ENCODE measurements at places on chromosomes 5 and 9.

DNA sequence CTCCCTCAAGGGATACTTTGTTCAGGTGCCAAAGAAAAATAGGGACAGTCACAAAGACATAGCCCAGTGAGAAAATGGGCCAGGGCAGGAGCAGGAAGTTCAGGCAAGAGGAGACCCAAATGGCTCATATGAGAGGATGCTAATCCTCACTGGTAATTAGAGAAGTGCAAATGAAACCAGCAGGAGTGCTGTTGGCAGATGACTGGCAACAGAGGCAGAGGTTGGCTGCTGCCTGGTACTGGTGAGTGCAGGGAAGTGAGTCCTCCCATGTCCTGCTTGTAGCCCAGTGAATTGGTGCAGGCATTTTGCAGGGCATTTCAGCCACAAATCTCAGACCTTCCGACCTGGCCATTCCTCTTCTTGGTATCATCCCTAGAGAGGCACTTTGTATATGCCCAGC, 23.5 kb downstream of the ODF2 start:
- no peak for DNase-seq

GRCh38 chr9:136535070-136535469, 10.8 kb downstream of the NOTCH1 start:
- DNase-seq = no peak

DNA sequence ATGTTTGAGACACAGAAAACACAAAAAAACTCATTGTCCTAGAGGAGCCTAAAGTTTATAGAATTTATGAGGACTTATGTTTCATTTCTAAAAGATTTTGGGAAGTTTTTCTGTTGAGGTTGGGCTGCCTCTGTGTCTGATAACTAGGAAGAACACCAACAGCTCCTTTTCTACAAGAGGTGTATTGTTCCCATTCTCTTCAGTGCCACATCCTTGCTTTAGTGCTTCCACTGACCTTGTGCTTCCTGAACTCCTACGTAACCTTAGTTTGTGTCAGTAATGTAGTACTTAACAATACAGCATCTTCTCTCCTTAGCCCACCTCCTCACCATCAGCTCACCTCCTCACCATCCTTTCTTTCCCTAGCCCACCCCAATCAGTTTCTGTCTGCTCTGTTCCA, 117.3 kb upstream of the TNC start:
- no peak for DNase-seq

DNA sequence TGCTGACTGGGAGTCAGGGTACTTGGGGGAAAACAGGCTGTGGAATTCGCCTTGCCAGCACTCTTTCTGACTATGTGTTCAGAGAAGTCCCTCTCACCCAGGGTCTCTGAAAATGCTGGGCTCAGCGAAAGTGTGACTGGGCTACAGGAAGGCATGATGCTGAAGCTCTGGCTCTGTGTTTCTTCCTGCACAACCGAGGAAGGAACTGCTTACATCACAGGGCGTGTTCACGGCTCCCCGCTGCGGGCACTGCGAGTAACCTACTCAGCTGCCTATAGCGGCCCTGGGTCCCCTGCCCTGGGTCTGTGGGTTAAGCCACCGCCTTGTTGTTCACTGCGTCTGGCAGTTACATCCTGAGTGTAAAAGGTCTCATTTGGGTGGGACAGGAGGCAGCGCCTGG, 222.4 kb upstream of the IRX4 start:
- DNase-seq = no peak
